ENCODE measurements at places on chromosomes 4 and X.

GRCh38 chr4:48193921-48194468, 59.9 kb upstream of the TXK start:
- H3K4me3 ChIP-seq, result no peak overlapping the region
- peaks cover 41% of the 10 kb centered on the region for H3K27me3 ChIP-seq
- no peaks in the 10 kb centered on the region for H3K4me1 ChIP-seq
- H3K27ac ChIP-seq, result no peak overlapping the region
- H3K36me3 ChIP-seq, result no peaks in the 10 kb centered on the region

DNA sequence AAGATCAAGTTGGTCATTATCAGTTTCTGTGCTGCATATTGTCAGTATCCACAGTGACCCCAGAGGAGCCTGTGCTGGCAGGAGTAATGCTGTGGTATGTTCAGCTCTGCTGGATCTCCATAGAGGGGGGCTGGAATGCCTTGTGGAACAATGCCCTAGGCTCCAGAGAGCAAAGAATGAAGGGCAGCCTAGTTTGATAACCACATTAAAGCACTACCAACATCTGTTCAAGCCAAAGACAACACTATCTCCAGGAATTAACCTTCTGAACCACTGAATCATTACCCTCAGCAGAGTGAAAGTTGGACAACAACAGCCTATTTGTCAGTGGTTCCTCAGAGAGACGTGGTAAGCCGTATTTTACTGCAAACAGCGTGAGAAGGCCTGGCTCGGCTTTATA, 192.3 kb upstream of the CXorf66 start:
- DNase-seq, result no peak
- H3K27me3 ChIP-seq, result no peaks in the 10 kb centered on the region
- no peaks in the 10 kb centered on the region for H3K4me1 ChIP-seq
- H3K27ac ChIP-seq, result no peak overlapping the region
- no peaks in the 10 kb centered on the region for H3K36me3 ChIP-seq

GRCh38 chr4:184197536-184198082, 20.1 kb downstream of the ENPP6 start:
- peaks cover 4% of the 10 kb centered on the region for H3K27me3 ChIP-seq
- H3K4me1 ChIP-seq, result peaks cover 12% of the 10 kb centered on the region
- no peak for DNase-seq
- no peaks in the 10 kb centered on the region for H3K36me3 ChIP-seq
- no peak overlapping the region for H3K27ac ChIP-seq
- no peak overlapping the region for H3K4me3 ChIP-seq

GRCh38 chr4:40466789-40467188, 131.7 kb downstream of the CHRNA9 start:
- H3K27ac ChIP-seq, result no peak overlapping the region
- no peak for DNase-seq
- no peaks in the 10 kb centered on the region for H3K4me1 ChIP-seq
- H3K36me3 ChIP-seq, result no peaks in the 10 kb centered on the region
- H3K4me3 ChIP-seq, result no peak overlapping the region

DNA sequence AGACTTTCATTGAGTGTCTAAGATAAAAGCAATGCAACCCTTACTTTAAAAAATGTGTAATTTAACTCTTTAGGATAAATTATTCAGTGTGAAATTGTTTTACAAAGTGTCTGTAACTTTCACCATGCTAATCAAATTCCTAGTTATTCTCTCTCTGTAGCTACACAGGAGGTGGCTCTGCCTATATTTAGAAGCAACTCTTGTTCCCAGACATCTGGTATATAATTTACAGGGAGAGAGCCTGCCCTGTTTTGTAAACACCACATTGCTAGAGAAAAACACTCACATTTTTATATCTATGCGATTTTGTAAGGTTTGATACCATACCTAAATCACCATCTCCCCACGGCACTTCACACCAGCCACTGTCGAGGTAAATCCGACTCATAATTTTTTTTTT, 35.5 kb upstream of the SPATA4 start:
- no peaks in the 10 kb centered on the region for H3K36me3 ChIP-seq
- H3K4me3 ChIP-seq, result no peak overlapping the region
- H3K27me3 ChIP-seq, result no peaks in the 10 kb centered on the region
- peak overlapping the region; percentile 4 for H3K27ac ChIP-seq
- DNase-seq, result no peak

- DNase-seq, result no peak
- no peak overlapping the region for H3K4me3 ChIP-seq
- H3K4me1 ChIP-seq, result no peaks in the 10 kb centered on the region
- H3K27ac ChIP-seq, result no peak overlapping the region
- H3K36me3 ChIP-seq, result no peaks in the 10 kb centered on the region
- H3K27me3 ChIP-seq, result no peaks in the 10 kb centered on the region
Measured at GRCh38 chrX:55167124-55167803, 52.9 kb upstream of the PAGE5 start.

GRCh38 chr4:169127314-169127713, 117.3 kb upstream of the CBR4 start:
- peaks cover 31% of the 10 kb centered on the region for H3K36me3 ChIP-seq
- H3K4me1 ChIP-seq, result peaks cover 16% of the 10 kb centered on the region
- H3K27ac ChIP-seq, result no peak overlapping the region
- H3K4me3 ChIP-seq, result no peak overlapping the region

- no peak overlapping the region for H3K27ac ChIP-seq
- no peak overlapping the region for H3K4me3 ChIP-seq
- DNase-seq, result no peak
Measured at GRCh38 chr4:57190601-57191481, 80.7 kb upstream of the IGFBP7 start.

GRCh38 chrX:71365356-71365874, 742 bp upstream of the TAF1 start:
- H3K27ac ChIP-seq, result peak overlapping the region; percentile 96
- peaks cover 16% of the 10 kb centered on the region for H3K4me1 ChIP-seq
- H3K36me3 ChIP-seq, result peaks cover 2% of the 10 kb centered on the region

- H3K36me3 ChIP-seq, result peaks cover 14% of the 10 kb centered on the region
- DNase-seq, result no peak
- peaks cover 25% of the 10 kb centered on the region for H3K4me1 ChIP-seq
- H3K27me3 ChIP-seq, result no peaks in the 10 kb centered on the region
- H3K4me3 ChIP-seq, result no peak overlapping the region
- peak overlapping the region; percentile 80 for H3K27ac ChIP-seq
Measured at GRCh38 chr4:145132511-145133098, 34.5 kb downstream of the ABCE1 start.

- no peak overlapping the region for H3K4me3 ChIP-seq
Measured at GRCh38 chr4:10003666-10004065, 17.6 kb downstream of the SLC2A9 start.

GRCh38 chr4:100881283-100881682, 363.5 kb upstream of the EMCN start:
- H3K27ac ChIP-seq, result no peak overlapping the region
- no peak for DNase-seq
- H3K4me3 ChIP-seq, result no peak overlapping the region
- H3K36me3 ChIP-seq, result peaks cover 5% of the 10 kb centered on the region
- H3K27me3 ChIP-seq, result peaks cover 7% of the 10 kb centered on the region
- H3K4me1 ChIP-seq, result peaks cover 3% of the 10 kb centered on the region

DNA sequence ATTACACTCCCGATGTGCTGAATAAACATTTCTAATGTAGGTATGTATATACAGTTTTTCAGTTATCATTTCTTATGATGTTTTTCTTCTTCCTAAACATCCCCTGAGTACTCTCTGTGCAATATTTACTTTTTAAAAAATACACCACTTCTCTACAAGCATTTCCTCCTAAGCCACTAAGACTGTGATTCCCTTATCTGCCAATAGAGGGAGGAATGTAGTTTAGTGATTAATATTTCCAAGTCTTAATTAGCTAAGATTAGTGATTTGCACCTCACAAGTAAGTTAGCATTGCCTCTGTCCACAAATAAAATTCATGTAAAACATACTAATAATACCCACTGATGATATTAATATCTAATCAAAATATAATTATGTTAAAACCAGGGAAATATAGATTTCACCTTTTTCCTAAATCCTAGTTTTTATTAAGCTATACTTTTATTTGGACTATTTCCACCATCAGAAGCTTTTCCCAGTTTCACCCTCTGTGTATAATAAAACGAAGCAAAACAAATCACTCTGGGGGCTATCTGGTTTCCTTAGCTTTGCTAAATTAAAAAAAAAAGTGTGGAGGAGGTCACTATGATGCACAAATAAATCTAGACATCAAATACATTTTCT, 909.1 kb downstream of the FAT4 start:
- H3K27ac ChIP-seq, result no peak overlapping the region
- H3K36me3 ChIP-seq, result no peaks in the 10 kb centered on the region
- H3K27me3 ChIP-seq, result no peaks in the 10 kb centered on the region
- DNase-seq, result no peak

DNA sequence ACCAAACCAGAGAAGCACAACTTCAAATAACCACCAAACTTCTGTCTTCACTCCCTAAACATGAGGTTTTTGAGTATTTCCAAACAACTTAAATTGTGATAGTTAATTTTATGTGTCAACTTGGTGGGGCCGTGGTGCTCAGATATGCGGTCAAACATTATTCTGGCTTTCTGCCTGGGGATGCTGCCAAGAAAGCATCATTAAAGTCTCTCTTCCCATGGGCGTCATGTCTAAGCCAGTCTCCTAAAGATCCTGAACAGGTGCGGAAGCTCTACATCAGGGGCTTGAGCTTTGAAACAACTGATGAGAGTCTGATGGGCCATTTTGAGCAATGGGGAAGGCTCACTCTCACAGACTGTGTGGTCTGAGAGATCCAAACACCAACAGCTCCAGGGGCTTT, 24.1 kb upstream of the SOD3 start:
- H3K4me1 ChIP-seq, result peaks cover 18% of the 10 kb centered on the region
- no peak overlapping the region for H3K4me3 ChIP-seq
- DNase-seq, result no peak
- no peaks in the 10 kb centered on the region for H3K27me3 ChIP-seq
- no peaks in the 10 kb centered on the region for H3K36me3 ChIP-seq
- H3K27ac ChIP-seq, result no peak overlapping the region

DNA sequence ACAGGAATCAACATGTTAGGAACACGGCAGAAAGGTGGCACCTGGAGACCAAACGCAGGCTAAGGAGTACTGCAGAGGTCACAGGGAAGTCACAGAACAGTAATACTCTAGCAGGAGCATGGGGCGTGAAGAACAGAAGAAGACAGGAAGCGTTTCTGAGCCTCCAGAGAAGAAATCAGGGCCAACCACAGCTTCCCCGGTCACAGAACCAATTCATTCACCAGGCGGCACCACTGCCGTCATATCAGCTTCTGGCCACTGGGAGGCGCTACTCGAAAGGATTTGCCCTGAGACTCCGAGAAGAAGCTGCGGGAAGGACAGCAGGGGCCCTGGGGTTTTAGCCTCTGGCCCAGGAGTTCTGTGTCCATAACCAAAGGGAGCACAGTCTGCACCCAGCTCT, 78.0 kb upstream of the DRD5 start:
- H3K4me3 ChIP-seq, result no peak overlapping the region
- H3K27ac ChIP-seq, result no peak overlapping the region
- no peak for DNase-seq
- no peaks in the 10 kb centered on the region for H3K4me1 ChIP-seq
- H3K27me3 ChIP-seq, result peaks cover 3% of the 10 kb centered on the region

- H3K4me1 ChIP-seq, result no peaks in the 10 kb centered on the region
- no peak overlapping the region for H3K4me3 ChIP-seq
- H3K27me3 ChIP-seq, result peaks cover 6% of the 10 kb centered on the region
Measured at GRCh38 chr4:55609393-55609866, 17.4 kb upstream of the PDCL2 start.

- H3K27me3 ChIP-seq, result no peaks in the 10 kb centered on the region
- H3K27ac ChIP-seq, result no peak overlapping the region
Measured at GRCh38 chr4:5783486-5783885, 72.5 kb downstream of the EVC start.

DNA sequence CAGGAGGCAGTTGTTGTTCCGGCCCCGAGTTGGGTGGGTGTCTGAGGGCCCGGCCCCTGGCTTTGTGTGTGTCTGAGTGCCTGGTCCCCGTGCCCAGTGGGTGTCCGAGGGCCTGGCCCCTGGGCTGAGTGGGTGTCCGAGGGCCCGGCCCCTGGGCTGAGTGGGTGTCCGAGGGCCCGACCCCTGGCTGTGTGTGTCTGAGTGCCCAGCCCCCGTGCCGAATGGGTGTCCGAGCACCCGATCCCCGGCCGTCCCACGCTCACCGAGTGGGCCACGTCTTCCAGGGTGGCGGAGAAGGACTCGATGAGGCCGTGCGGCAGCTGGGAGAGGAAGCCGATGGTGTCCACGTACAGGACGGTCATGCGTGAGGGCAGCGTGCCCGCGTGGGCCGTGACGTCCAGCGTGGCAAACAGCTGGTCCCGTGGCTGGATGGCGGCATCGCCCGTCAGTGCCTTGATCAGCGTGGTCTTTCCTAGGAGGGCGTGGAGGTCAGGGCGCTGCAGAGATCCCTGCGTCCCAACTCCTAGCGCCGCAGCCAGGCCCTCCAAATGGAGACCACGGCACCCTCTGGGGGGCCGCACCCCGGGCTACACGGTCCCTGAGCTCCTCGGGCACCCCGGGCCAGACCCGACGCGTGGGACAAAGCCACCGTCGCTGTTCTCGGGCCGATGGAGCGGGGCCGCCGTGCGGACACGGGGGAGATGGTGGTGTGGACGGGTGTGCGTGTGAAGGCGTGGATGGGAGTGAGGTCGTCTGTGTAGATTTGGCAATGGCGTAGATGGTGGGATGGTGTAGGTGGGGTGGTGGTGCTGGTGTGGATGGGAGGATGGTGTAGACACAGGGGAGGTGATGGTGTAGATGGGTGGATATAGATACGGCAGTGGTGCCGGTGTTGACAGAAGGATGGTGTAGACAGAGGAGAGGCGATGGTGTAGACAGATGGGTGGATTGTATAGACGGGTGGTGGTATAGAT, 7.2 kb downstream of the GTPBP6 start:
- no peaks in the 10 kb centered on the region for H3K27me3 ChIP-seq
- H3K36me3 ChIP-seq, result peaks cover 15% of the 10 kb centered on the region
- H3K4me1 ChIP-seq, result no peaks in the 10 kb centered on the region
- no peak overlapping the region for H3K4me3 ChIP-seq
- H3K27ac ChIP-seq, result no peak overlapping the region
- DNase-seq, result peak; percentile 93

GRCh38 chrX:48747415-48748016, 14.0 kb upstream of the GLOD5 start:
- no peaks in the 10 kb centered on the region for H3K27me3 ChIP-seq
- H3K36me3 ChIP-seq, result peaks cover 1% of the 10 kb centered on the region
- DNase-seq, result no peak
- H3K27ac ChIP-seq, result no peak overlapping the region
- no peaks in the 10 kb centered on the region for H3K4me1 ChIP-seq

DNA sequence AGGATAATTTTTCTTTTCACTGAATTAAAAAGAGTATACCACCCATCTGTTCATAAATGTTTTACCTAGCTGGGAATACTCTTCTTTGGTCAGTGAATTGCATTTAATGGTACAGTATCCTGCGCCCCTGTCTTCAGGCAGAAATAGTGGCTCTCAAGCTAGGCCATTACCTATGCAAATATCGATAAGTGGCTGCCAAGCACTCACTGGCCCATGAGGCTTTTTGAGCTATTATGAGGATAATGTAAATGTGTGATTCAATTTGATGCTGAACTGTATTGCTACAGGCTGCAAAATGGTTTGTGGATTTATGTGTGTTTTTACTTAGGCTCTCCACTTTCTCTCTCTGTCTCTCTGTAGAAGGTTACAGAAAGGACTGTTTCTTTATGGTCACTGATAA, 30.1 kb upstream of the MTMR1 start:
- DNase-seq, result no peak
- peaks cover 5% of the 10 kb centered on the region for H3K36me3 ChIP-seq
- H3K27ac ChIP-seq, result no peak overlapping the region
